ENCODE measurements at places on chromosomes 1 and 21.
A peak's percentile ranks its signal among the peaks of the same experiment; 100 is the strongest.

- no peaks in the 10 kb centered on the region for H3K36me3 ChIP-seq
- no peak overlapping the region for H3K4me3 ChIP-seq
- no peak overlapping the region for H3K27ac ChIP-seq
- H3K27me3 ChIP-seq, result peaks cover 17% of the 10 kb centered on the region
Measured at GRCh38 chr1:218171302-218171893, 113.7 kb upstream of the RRP15 start.

DNA sequence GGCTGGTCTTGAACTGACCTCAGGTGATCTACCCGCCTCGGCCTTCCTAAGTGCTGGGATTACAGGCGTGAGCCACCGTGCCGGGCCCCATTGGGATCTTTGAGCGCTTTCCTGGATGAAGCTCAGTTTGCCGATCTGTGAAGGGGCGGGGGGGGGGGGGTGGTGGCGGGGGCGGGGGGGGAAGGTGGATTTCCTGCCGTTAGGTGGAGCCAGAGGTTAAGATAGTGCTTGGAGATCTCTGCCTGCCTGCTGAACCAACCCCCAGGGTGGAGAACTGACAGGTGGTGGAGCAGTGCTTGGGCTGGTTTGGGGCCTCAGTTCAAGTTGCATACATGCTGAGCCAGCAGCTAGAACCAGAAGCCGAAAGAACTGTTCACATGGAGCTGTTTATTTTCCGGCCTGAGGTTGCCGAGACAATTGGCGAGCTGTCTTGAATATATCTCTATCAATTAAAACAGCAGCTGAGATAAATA, 1.7 kb downstream of the TMCC2 start:
- H3K4me1 ChIP-seq, result peaks cover 11% of the 10 kb centered on the region
- no peaks in the 10 kb centered on the region for H3K27me3 ChIP-seq
- no peaks in the 10 kb centered on the region for H3K36me3 ChIP-seq

GRCh38 chr1:169289016-169289415, 78.6 kb downstream of the NME7 start:
- H3K27me3 ChIP-seq, result no peaks in the 10 kb centered on the region
- no peak overlapping the region for H3K27ac ChIP-seq
- no peaks in the 10 kb centered on the region for H3K4me1 ChIP-seq
- H3K36me3 ChIP-seq, result no peaks in the 10 kb centered on the region
- no peak for DNase-seq

- H3K4me3 ChIP-seq, result no peak overlapping the region
- peaks cover 53% of the 10 kb centered on the region for H3K36me3 ChIP-seq
- H3K27ac ChIP-seq, result no peak overlapping the region
- no peaks in the 10 kb centered on the region for H3K27me3 ChIP-seq
- DNase-seq, result no peak
Measured at GRCh38 chr1:1763657-1764621, 14.3 kb downstream of the NADK start.

DNA sequence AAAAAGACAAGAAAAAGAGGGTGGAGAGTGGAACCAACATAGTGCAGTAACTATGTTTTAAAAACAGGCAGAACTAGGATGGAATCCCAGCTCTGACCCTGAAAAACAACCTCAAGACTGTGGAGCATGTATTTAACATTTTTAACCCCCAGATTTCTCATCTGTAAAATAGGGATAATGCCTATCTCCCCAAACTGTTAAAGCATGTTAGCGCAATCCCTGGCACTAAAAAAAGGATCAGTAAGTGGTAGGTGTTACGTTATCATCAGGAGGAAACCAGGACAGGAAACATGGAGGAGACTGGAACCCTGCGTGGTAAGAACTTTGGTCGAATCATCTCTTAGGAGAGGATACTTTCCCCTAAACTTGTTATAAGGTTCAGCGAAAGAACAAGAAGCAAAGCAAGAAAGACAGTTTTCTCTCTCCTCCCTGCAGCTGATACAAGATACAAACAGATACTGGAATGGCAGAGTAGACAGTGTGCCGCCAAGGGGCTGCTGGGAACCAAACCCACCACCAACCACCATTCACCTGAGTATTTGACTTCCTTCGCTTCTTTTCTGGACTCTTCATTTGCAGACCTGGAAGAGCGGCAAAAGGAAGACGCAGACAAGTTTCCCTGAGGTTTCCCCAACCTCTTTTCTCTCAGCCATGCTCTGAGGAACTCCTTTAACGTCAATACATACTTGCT, 991 bp downstream of the PYGO2 start:
- no peaks in the 10 kb centered on the region for H3K27me3 ChIP-seq
- peaks cover 24% of the 10 kb centered on the region for H3K36me3 ChIP-seq
- H3K27ac ChIP-seq, result peak overlapping the region; percentile 96
- H3K4me1 ChIP-seq, result peaks cover 21% of the 10 kb centered on the region
- peak overlapping the region; percentile 91 for H3K4me3 ChIP-seq

DNA sequence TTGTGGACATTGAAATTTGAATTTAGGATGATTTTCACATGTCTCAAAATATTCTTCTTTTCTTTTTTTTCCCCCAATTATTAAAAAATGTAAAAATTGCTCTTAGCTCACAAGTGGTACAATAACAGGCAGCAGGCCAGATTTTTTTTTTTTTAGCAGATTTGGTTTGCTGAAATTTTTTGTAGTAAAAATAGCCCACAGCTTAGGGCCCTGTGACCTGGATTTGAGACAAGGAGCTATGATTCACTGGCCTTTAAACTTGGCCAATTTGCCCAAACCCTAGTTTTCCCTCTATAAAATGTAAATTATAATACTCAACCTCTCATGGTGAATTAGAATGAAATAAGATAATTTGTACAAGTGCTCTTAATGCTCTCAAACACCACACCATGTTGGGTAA, 253.8 kb downstream of the DYRK1A start:
- peaks cover 19% of the 10 kb centered on the region for H3K4me1 ChIP-seq
- no peak for DNase-seq
- H3K27ac ChIP-seq, result no peak overlapping the region
- no peak overlapping the region for H3K4me3 ChIP-seq
- H3K27me3 ChIP-seq, result no peaks in the 10 kb centered on the region
- no peaks in the 10 kb centered on the region for H3K36me3 ChIP-seq

- DNase-seq, result no peak
- H3K27ac ChIP-seq, result no peak overlapping the region
- no peak overlapping the region for H3K4me3 ChIP-seq
- H3K36me3 ChIP-seq, result no peaks in the 10 kb centered on the region
- no peaks in the 10 kb centered on the region for H3K27me3 ChIP-seq
- no peaks in the 10 kb centered on the region for H3K4me1 ChIP-seq
Measured at GRCh38 chr1:210441028-210441427, 112.3 kb downstream of the HHAT start.

DNA sequence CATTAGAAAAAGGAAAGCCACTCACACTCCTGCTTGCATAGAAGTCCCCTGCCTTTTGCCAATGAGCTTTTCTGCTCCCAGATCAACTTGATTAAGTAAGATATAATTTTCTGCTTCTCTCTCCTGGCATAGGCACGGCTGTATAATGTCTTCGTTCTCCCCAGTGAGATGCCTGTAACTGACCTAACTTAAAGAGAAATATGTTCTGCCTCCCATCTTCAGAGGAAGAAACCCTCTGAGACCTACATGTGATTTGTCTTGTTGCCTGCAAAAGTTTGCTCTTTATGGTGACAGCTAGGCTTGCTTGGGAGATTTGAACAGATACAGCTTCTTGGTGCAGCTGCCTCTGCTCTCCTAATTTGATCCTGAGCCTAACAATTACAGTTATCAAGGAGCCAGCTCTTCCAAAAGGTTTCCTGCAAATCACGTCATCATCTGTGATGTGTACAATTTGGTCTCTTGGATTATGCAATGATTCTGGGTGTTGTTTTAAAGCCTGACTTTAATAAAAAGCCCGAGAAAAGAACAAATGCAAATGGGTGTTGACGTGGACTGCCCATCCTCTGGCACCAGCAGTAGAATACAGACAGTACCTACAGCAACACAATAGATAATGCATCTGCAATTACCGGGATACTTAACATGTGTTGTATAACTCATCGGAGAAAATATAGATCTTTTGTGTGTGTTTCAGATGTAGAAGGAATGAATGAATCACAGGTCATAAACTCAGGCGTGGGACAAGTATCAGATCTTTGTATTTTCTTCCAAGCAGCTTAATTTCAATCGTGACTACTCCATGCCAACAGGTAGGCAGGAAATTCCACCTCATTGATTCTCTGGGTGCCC, 76.2 kb upstream of the KAZN start:
- H3K4me1 ChIP-seq, result no peaks in the 10 kb centered on the region
- no peak overlapping the region for H3K27ac ChIP-seq
- DNase-seq, result no peak

DNA sequence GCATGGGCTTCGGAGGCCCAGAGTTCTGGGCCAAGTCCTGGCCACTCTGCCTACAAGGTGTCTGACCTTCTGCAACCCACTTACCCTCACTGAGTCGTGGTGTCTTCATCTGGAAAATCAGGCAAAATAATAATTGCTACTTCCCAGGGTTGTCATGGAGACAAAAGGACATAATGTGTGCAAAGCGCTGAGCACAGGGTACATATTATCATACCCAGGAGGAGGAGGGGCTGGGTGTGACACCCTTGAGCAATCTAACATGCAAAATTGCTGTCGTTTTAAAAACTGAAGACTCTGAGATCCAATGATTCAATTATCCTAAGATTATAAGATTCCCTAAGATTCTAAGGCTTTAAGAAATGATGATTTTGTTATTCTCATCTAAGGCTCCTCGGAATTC, 459.5 kb downstream of the PTPRU start:
- no peak overlapping the region for H3K4me3 ChIP-seq
- no peaks in the 10 kb centered on the region for H3K27me3 ChIP-seq
- no peak overlapping the region for H3K27ac ChIP-seq
- H3K36me3 ChIP-seq, result no peaks in the 10 kb centered on the region

- H3K27me3 ChIP-seq, result no peaks in the 10 kb centered on the region
- no peaks in the 10 kb centered on the region for H3K4me1 ChIP-seq
- no peak for DNase-seq
- H3K36me3 ChIP-seq, result no peaks in the 10 kb centered on the region
Measured at GRCh38 chr1:226425004-226425378, 17.1 kb upstream of the PARP1 start.
